ENCODE measurements at places on chromosomes 2 and 18.

- DNase-seq, result no peak
Observed at GRCh38 chr18:2515171-2515787, 56.0 kb downstream of the METTL4 start.

- no peak for DNase-seq
Observed at GRCh38 chr2:200494048-200494447, 15.8 kb downstream of the KCTD18 start.

DNA sequence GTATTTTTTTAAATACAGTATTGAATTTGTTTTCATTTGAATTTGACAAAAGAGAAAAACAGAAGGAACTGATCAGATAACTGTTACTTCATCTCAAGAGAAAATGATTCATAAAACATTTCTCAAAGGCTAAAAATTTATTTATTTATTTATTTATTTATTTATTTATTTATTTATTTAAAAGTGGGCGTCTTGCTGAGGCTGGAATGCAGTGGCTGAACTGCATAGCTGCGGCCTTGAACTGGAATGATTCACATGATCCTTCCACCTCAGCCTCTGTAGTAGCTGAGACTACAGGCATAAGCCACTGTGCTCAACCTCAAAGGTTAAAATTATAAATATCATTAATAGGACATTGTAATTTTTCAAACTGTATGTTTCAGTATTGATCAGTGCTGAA, 4.5 kb upstream of the PUM2 start:
- no peak for DNase-seq

GRCh38 chr2:18630941-18631340, 41.6 kb upstream of the NT5C1B start:
- DNase-seq, result no peak

GRCh38 chr2:115624332-115624731, 1181.9 kb downstream of the DPP10 start:
- DNase-seq, result no peak

GRCh38 chr2:13813236-13813635, 819.3 kb upstream of the LRATD1 start:
- DNase-seq, result no peak

GRCh38 chr18:27583466-27583865, 398.4 kb upstream of the CHST9 start:
- no peak for DNase-seq

DNA sequence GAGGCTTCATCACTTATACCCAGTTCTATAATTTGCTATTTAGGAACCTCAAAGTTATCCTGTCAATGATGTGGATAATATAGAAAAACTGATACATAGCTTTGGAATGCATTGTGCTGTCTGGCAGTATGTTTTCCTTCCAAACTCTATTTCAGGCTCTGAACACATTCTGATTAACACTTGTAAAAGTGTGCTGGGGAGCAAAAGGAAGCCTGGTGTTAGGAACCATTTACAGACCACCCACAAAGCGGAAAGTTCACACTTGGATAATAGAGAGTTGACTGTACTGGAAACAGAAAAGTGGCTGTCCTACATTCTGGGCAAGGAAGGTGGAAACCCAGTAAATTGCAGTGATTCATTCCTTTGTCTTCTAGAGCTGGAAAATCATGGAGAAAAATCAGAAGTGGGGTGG, 114.5 kb upstream of the ZFP36L2 start:
- DNase-seq, result no peak

- no peak for DNase-seq
Observed at GRCh38 chr18:50836521-50836957, 16.7 kb upstream of the MRO start.

- no peak for DNase-seq
Observed at GRCh38 chr2:152743002-152743401, 24.6 kb downstream of the ARL6IP6 start.

- no peak for DNase-seq
Observed at GRCh38 chr18:2651981-2652380, 3.5 kb upstream of the SMCHD1 start.

DNA sequence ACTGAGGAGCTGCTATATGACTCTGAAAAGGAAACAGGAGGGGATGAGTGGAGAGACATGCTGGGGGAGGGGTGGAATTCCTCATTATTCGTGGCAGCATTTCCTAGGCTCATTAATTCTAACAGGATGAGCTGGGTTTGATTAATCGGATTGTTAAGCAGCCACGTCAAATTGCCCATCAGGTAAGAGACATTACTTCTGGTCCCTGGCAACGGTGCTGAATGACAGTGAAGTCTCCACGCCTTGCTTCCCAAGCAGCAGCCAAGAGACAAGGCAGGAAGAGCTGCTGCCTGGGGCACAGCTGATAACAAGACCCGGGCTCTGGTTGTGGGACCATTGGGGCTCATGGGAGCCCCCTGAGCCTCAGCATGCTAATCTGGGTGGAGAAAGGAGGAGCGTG, 86.6 kb downstream of the MARCHF4 start:
- no peak for DNase-seq

- no peak for DNase-seq
Observed at GRCh38 chr2:3131636-3132326, 245.8 kb downstream of the EIPR1 start.

DNA sequence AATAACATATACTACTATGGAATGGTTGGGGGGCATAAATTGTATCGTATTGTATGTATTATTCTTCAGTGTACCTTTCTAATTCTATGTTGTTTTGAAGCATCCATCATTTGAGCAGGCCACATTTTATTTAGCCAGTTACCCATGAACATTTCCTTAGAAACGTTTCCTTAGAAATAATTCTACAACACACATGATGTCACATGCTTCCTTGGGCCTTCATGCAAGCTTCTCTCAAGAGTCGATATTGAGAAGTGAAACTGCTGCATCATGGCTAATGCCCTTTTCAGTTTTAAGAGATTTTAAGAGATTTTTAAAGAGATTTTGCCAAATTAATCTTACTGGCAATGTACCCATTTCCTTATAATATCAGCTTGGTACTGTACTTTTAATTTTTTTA, 63.9 kb downstream of the ALPK2 start:
- no peak for DNase-seq

Measured in GM12864 (cell line).